Muscle of arm (tissue), 14 donors: ENCODE measurements at places on chromosomes 13 and 19.

GRCh38 chr19:17002455-17002854 lies 24.2 kb downstream of the CPAMD8 start:
- no peak for DNase-seq

DNA sequence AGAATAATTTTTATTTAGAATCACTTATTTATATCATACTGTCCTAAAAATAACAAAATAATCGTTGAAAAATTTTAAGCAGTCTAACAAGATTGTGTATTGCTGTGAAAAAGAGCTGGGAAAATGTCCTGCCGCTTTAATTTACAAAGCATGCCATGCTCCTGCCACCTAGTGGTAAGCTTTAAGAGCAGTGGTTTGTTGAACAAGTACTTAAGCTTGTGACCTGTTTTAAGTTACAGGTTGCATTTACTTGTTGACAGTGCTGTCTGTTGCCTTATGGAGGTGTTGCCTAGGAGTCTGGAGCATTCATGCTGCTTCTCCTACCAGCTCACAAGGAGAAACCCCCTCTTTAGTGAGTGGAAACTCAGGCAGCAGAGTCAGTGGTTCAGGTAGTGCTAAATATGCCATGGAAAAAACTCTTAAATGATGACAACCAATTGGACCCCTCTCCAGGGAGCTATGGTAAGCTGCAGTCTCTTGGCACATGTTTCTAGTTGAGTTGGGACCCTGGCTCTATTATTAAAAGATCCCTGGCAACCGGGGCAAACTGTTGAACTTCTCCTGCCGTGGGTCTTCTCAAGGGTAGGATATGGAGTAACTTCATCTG lies 68.4 kb downstream of the SPATA13 start:
- peak; percentile 56 for DNase-seq

- DNase-seq, result no peak
These were observed 72.3 kb downstream of the KCTD12 start for GRCh38 chr13:76813891-76814290.

- DNase-seq, result no peak
These were observed 3.9 kb downstream of the OCEL1 start for GRCh38 chr19:17229890-17230289.
